ENCODE measurements at places on chromosomes 4 and X. TPM values are rescaled to one million over a fixed set of nuclear protein-coding genes. Genes with fewer than 3 reads are reported as not detected.

Gene MAGEC3
- total RNA-seq: not detected

DNA sequence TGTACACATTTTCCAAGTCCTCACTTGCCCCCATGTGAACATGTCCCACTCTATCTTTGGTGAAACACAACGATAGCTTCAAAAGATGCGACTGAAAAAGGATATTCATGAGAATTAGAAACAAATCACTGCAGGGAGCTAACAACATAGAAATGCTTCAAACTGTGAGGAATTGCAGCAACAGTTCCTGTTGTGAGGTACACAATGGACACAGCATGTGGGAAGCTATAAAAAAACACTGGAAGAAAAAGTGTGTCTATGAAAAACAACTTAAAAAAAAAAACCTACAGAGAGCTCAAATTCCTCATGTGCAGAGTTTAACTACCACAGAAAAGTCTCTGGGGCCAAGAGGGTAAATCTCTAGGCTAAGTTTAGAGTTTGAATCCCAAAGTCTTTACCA, 51.6 kb upstream of the BLTP1 start:
- H3K4me3 ChIP-seq: no peak overlapping the region
- H3K36me3 ChIP-seq: no peaks in the 10 kb centered on the region
- peak overlapping the region; percentile 24 for H3K27ac ChIP-seq
- peaks cover 16% of the 10 kb centered on the region for H3K4me1 ChIP-seq

DNA sequence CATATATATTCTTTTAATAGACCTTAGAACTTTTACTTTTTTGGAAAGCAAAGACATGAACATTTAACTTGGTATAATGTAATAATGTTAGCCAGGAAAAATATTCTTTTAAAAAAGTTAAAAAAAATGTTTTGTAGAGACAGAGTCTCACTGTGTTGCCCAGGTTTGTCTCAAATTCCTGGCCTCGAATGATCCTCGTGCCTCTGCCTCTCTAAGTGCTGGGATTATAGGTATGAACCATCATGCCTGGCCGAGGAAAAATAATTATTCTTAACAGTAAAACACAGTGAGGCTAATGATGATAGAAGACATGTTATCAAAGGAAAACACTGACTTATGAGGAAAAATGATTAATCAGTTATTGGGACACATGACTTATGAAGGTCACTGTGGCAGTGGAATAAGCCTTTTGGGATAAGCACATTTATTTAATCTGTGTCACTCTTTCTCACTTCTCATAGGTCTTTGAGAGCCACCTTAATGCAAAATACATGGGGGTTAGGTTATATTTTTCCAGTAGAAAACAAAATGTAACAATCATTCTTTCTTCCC, 6.0 kb upstream of the BMP2K start:
- H3K27me3 ChIP-seq: no peaks in the 10 kb centered on the region
- no peak overlapping the region for H3K27ac ChIP-seq
- H3K36me3 ChIP-seq: no peaks in the 10 kb centered on the region
- no peak overlapping the region for H3K4me3 ChIP-seq
- no peak for DNase-seq
- peaks cover 13% of the 10 kb centered on the region for H3K4me1 ChIP-seq

DNA sequence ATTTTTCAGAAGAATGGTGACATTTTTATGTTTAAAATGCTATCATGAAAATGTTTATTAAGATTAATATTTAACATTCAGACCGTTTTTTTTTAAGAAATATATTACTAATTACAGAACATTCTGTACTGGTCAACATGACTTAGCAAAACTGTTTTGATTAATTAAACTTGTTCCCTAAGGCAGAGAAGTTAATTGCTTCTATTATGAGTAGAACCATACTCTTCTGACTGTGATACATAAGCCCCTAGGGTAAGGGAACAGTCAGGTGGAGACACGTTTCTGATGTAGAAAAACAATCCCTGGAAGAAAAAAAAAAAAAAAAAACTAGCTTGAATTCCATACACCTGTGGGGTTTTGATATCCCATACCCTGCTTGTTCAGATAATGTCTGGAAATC, 97.4 kb downstream of the GPM6A start:
- no peak overlapping the region for H3K27ac ChIP-seq
- no peaks in the 10 kb centered on the region for H3K36me3 ChIP-seq
- H3K27me3 ChIP-seq: peaks cover 2% of the 10 kb centered on the region
- H3K4me3 ChIP-seq: no peak overlapping the region
- no peaks in the 10 kb centered on the region for H3K4me1 ChIP-seq

DNA sequence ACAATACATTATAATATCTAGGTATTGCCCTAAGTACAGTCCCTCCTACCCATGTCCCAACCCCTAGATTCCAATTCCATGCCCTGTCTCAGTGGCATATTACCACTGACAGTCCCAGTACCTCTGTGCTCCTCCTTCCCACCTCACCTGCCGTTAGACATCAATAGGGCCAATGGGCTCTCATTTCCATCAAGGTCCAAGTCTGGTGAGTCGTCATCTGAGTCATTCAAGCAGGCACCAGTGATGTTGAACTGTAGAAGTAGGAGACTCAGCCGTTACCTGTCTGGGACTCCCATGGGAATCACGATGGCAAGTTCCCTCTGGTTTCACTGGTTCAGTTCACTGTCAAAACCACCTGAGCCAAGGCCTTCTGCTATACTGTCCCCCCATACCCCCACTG, 51.7 kb downstream of the PHF8 start:
- no peak overlapping the region for H3K27ac ChIP-seq
- no peak overlapping the region for H3K4me3 ChIP-seq
- H3K36me3 ChIP-seq: peaks cover 15% of the 10 kb centered on the region
- no peak for DNase-seq
- H3K27me3 ChIP-seq: no peaks in the 10 kb centered on the region

- peaks cover 31% of the 10 kb centered on the region for H3K36me3 ChIP-seq
- no peak overlapping the region for H3K27ac ChIP-seq
- no peak overlapping the region for H3K4me3 ChIP-seq
- no peaks in the 10 kb centered on the region for H3K27me3 ChIP-seq
Measured at GRCh38 chr4:37836838-37837440, 10.5 kb downstream of the PGM2 start.

DNA sequence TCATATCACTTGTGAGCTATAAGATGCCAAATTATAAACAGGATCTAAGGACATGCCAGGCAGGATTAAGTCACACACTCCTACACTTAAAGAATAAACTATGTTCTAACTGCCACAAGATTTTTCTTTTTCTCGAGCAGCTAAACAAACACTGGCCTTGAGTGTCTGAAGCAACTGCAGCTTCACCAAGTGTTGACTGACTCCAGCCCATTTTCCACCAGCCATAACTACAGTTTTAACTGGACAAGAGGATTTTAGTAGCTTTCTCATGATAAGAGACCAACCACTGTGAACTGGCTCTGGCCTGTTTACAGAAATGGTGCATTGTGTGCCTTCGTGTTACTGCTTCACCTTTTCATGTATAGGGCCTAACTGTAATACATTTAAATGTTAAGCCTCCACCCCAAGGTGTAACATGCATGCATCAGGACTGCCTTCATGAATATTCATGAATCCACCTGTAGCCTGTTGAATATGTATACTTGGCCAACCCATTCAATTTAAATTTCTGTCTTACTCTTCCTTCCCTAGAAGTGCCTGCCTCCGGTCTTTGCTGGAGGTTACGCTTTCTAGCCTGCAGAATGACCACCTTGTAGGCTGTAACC, 10.8 kb downstream of the UCP1 start:
- no peak overlapping the region for H3K4me3 ChIP-seq
- no peak overlapping the region for H3K27ac ChIP-seq
- DNase-seq: no peak
- peaks cover 3% of the 10 kb centered on the region for H3K36me3 ChIP-seq

Gene RASGEF1B
- total RNA-seq: 0.84 TPM

Gene TLR3
- total RNA-seq: 8.2 TPM

DNA sequence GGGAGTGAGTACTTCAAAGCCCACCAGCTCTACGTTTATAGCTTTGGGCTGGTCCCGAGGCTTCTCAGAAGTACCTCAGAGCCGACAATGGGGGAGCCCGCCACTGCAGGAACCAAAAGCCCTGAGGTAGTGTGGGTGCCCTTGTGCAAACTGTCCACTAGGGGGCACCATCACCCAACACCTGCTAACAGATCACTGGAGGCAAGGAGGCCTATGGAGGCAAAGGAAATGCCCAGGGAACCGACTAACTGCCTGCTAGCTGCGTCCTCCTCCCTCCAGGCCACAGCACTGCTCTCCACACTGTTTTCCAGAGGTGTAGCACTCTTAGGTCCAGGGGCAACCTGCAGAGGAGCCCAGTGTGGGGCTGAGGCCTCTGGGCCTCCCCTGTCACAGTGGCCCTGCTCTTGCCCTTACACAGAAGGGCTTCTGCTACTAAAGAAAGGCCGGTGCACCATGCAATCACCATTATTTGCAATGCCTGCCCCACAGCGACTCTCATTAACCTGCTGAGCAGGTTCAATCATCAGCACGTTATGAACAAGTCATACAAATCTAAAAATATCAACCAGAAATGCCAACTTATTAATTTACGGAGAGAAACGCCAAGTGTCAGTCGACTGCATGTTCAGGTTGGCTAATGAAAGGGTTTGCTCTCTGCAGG, 159.1 kb downstream of the NSUN7 start:
- peak; percentile 88 for DNase-seq
- peaks cover 27% of the 10 kb centered on the region for H3K4me1 ChIP-seq
- H3K36me3 ChIP-seq: peaks cover 8% of the 10 kb centered on the region
- H3K27ac ChIP-seq: peak overlapping the region; percentile 80
- H3K27me3 ChIP-seq: no peaks in the 10 kb centered on the region

DNA sequence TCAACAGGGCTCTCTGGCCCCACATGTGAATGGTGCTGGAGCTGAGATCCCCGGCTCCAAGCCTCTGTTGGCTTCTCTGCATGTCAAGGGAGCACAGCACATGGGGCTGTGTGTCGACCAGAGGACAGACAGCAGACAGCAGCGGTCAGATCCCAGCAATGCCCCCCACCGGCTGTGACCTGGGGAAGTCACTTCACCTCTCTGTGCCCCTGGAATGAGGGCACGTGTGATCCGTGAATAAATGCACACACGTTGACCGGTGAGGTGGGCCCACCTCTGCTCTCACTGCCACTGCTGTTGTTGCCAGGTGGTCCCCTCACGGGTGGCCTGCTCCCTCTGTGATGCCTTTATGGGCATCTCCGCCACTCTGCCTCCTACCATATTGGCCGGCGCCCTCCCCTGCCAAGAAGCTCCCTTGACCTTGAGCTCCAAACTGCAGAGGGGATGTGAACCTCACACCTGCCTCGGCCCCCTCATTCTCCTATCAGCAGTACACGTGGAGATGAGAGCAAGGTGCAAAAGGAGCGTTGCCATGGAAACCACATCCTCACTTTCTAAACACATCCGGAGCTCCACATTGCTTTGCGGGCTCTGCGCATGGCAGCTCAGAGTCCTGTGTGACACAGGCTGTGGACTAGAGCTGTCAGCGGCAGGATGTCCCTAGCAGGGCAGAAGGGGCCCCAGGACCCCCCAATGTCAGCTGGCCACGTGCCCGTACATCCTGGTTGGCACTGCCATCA, 75.4 kb downstream of the ABLIM2 start:
- no peaks in the 10 kb centered on the region for H3K4me1 ChIP-seq
- H3K36me3 ChIP-seq: no peaks in the 10 kb centered on the region
- H3K27ac ChIP-seq: no peak overlapping the region

DNA sequence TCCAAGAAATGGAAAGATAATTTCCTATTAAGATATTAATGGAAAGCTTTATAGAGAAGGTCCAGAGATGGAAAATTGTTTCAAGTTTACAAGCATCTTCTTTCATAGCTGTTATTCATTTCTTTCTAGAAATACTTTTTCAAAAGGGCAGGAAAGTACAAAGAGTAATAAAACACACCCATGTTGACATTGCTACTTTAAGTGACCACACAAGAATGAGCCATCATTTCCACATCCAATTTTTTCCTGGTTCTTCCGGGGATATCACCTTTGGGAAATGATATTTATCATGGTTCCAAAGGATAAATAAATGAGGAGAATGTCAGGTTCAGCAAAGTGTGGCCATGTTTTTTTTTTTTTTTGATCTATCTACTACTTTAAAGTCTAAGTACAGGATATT, 4.5 kb downstream of the GLRA2 start:
- no peak overlapping the region for H3K27ac ChIP-seq
- no peaks in the 10 kb centered on the region for H3K36me3 ChIP-seq

DNA sequence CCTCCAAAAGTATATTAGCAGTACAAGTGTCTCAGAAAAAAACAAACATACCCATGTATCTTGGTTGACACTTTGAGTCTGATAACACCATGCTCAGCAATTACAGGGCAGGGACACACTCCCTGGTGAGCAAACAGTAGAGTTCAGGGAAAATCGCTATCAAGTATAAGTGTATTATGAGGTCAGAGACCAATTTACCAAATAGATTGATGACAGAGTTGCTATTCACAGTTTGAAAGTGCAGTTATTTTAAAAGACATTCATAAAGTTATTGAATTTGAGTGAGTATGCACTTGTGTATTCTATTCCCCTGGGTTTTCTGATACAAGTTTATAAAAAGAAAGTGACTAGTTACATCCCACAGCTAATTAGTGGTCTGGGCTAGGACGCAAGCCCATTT, 10.2 kb upstream of the LONRF3 start:
- no peaks in the 10 kb centered on the region for H3K36me3 ChIP-seq
- no peak overlapping the region for H3K4me3 ChIP-seq
- DNase-seq: no peak
- H3K27ac ChIP-seq: no peak overlapping the region

DNA sequence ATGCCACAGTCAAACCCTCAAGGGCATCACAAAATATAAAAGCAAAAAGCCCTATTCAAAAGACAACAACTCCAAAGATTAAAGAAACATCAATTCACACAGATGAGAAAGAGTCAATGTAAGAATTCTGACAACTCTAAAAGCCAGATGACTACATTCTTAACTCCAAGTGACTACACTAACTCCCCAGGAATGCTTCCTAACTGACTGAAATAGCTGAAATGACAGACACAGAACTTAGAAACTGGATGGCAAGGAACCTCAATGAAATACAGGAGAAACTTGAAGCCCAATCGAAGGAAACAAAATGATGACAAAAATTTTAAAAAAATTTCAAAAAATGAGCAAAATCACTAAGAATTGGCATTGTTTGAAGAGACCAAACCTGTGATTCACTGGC, 1047.6 kb upstream of the PCDH10 start:
- H3K27me3 ChIP-seq: no peaks in the 10 kb centered on the region
- no peaks in the 10 kb centered on the region for H3K36me3 ChIP-seq
- no peak for DNase-seq
- H3K4me3 ChIP-seq: no peak overlapping the region
- no peak overlapping the region for H3K27ac ChIP-seq
- H3K4me1 ChIP-seq: no peaks in the 10 kb centered on the region

Gene HMGN5
- 2.7 TPM for total RNA-seq

DNA sequence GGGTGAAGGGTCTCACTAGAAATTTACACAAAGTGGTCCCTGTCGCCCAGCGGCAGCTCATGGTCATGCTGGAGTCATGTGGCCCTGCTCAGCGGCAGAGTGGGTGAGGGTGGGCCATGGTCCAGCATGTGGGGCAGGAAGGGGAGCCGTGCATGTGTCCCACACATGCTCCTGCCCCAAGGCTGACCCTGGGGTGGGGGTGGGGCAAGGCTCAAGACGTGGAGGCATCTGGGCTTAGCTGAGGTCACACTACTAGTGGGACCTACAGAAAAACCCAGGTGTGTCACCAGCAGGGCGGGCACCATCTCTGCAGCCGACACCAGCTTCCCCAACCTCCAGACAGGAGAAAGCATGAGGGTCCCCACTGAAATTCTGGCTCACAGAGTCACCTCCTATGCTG, 42.4 kb downstream of the EVC start:
- H3K4me3 ChIP-seq: no peak overlapping the region
- peaks cover 49% of the 10 kb centered on the region for H3K36me3 ChIP-seq
- H3K27ac ChIP-seq: no peak overlapping the region
- H3K27me3 ChIP-seq: no peaks in the 10 kb centered on the region
- peaks cover 45% of the 10 kb centered on the region for H3K4me1 ChIP-seq
